ENCODE measurements at places on chromosomes 4 and X.

- no peak for DNase-seq
Measured at GRCh38 chr4:1538096-1538410, 131.8 kb upstream of the NKX1-1 start.

GRCh38 chr4:43425206-43425605 is 532.7 kb downstream of the GRXCR1 start:
- DNase-seq: no peak

DNA sequence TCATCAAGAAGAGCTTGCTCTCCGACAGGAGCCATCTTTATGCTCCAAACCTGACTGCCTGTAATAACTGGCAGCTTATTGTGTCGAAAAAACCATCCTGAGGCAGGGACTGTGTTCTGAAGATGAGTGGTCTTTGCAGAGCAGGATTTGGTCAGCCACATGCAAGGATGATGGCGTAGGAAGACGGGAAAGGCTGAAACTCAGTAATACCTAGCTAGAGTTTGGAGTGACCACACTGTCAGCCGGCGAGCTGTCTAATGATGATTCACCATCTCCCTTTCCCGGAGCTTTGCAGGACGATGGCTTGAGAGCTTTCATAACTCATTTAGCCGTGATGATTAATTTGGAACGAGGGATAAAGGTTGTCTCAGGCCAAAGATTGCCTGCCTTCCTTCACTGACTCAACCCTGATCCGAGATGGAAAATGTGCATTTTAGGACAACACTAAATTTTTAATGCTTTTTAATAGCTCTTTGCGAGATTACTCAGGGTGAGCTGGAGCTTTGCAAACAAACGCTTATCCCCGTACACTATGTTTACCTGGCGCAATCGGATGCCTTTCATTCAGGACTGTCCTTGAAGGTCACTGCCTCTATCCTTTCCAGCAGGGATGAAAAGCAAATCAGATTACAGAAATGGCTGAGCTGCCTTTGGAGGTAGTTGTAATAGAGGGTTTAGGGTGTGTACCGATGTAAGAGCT is 288.5 kb downstream of the ASMT start:
- DNase-seq: no peak

DNA sequence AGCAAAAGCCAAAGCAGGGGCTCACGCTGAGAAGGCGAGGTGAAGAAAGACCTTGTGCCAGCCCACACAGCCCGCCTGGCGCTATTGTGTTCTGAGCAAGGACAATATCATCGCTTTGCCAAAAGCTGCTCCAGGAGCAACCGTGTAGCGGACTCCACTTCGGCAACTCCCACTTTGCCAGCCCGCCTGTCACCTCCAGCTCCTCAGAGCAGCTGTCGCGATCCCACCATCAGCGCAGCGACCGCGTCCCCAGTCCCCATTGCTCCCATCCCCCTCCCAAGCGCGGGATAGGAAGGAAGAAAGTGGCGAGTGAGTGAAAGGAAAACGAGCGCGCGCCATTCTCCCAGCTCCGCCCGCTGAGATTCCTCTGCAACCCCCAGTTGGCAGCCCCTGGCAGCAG is 759 bp downstream of the ZC4H2 start:
- DNase-seq: no peak

DNA sequence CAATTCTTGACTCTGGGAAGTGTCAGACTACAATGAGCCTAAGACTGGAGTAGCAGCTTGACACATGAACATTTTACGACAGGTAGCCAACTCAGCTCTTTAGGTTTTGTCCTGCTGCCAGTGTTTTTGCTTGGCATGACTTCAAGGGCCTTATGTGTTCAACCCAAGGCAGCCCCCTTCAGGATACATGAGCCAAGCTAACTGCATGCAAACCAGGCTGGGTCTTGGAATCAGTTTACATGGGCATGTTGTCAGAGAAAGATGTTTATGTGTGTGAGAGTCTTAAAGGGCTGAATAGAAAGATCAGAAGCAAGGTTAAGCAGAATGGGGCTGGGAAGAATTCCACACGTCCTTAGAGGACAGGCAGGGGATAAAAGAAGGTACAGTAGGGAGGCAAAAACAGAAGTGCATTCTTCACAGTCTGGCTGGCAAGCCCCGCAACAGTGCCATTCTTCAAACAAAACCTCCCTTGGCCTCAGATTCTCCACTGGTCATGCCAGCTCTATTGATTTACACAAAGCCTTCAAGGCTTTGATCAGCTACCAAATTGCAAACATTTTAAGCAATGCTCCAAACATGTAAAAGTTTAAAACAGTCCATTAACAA is 97.3 kb downstream of the NKX6-1 start:
- DNase-seq: no peak

DNA sequence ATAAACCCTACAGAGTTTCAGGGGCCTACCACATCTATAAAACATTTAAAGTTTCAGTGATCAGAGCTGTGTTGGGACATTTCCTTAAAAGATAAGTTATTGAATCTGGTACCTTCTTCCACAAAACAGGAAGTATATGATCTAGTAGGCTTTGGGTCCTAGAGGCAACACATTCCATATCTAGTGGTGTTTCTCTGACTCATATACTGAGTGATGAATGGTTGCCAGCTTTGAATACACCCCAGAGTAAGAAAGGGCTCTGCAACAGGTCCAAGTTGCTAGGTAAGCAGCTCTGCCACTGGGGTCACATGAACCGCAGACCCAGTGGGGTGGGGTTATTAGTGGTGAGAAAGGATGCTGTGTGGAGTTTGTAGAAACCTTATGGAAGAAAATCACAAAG is 32.4 kb upstream of the BLTP1 start:
- no peak for DNase-seq

- DNase-seq: peak; percentile 4
Measured at GRCh38 chrX:22399437-22400192, 126.9 kb downstream of the CBLL2 start.

DNA sequence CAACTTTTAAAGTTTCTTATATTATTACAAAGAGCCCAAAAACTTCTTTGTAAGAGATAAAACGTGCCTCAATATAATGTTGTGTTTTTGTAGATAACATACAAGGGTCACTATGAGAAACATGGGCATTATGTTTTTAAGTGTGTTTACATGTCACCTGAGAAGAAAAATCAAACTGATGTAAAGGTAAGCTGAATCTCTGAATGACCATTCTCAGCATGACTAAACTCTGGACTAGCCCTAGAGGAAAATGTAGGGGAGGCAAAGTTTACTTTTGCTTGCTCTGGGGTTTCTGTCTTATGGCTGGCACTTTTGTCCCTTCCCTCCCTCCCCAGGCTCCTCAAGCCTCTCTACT is 6.8 kb downstream of the MEPE start:
- no peak for DNase-seq

GRCh38 chrX:153438532-153438931 is 7.3 kb downstream of the TREX2 start:
- DNase-seq: peak; percentile 4

GRCh38 chr4:143023239-143023918 is 161.3 kb upstream of the USP38 start:
- DNase-seq: no peak
